ENCODE measurements at places on chromosomes 5 and 9.

GRCh38 chr9:37337301-37337890 is 85.1 kb upstream of the GRHPR start:
- no peak for DNase-seq

GRCh38 chr9:75869236-75869635 is 21.2 kb upstream of the PCSK5 start:
- DNase-seq = no peak

DNA sequence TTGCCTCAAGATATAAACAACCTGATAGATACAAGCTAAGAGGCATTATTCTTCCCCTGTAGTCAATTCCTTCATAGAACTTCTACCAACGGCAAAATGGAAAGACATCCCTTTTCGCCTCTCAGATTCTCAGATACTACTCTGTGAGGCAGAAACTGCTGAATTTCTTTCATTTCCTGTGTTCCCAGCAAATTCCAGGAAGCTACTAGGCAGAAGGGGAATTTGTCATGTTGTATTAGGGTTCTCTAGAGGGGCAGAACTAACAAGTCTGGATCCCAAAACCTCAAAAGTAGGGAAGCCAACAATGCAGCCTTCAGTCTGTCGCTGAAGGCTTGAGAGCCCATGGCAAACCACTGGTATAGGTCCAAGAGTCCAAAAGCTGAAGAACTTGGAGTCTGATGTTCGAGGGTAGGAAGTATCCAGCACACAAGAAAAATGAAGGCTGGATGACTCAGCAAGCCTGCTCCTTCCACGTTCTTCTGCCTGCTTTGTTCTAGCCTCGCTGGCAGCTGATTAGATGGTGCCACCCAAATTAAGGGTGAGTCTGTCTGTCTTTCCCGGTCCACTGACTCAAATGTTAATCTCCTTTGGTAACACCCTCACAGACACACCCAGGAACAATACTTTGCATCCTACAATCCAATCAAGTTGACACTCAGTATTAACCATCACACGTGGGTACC is 15.2 kb downstream of the RNF180 start:
- no peak for DNase-seq

DNA sequence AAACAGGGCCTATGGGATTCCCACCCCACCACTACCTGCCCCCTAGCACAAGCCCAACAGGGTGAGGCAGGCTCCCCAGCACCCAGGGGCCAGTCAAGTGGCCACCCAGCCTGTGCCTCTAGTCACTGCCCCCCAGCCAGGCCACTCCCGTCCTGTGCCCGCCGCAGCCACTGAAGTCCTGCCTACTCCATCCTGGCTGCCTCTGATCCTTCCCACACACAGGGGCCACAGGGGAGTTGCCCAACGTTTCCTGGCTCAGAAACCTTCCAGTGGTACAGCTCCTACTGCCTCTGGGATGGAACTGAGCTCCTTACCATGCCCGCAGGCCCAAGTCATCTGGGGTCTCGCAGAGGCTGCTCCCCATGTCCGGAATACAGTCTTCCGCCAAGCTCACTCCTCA is 70.2 kb upstream of the STXBP1 start:
- no peak for DNase-seq

DNA sequence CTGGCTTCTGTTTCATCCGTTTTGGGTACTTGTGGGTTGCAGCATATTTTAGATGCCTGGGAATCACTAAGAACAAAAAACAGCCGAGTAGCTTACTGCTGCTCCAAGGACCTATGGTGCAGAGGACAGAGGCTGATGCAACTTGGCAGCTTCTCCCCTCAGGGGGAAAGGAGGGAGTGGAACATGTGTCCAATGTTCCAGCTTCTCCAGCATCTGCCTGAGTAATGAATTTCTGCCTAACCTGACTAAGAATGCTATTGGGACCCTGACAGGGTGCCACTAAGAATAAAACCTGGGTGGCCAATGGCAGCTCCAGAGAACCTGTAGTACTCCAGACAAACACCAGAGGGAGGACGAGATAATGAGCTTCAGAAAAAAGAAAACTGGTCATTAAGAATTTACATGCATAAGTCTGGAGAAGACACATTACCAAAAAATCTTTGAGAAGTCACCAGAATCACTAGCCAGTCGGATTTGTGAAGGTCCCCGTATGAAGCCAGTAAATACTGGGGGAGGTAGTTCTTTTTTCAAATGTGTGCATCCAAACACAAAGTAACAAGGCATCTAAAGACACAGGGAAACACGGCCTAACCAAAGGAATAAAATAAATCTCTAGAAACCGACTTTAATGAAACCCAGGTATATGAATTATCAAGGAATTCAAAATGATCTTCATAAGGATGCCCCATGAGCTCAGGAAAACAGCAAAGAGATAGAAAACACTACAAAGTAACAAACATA is 293.5 kb downstream of the HINT1 start:
- peak; percentile 64 for DNase-seq

- DNase-seq = no peak
These were observed 397.8 kb downstream of the TLE4 start for GRCh38 chr9:79969393-79970145.

DNA sequence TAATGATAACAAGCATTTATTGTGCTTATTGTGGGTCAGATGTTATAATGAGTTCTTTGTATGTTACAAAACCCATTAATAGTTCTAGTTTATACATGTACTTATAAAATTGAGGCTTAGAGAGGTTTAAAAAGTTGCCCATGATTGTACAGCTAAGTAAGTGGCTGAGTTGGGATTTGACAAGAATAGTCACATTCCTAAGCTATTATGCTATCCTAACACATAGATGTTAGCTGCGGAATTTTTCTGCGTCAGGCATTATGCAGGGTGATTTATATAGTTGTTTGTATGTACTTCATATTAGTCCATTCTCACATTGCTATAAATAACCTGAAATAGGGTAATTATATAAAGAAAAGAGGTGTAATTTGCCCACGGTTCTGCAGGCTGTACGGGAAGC is 12.5 kb downstream of the COMMD10 start:
- no peak for DNase-seq

GRCh38 chr9:115461280-115461679 is 343.3 kb upstream of the TNC start:
- no peak for DNase-seq

DNA sequence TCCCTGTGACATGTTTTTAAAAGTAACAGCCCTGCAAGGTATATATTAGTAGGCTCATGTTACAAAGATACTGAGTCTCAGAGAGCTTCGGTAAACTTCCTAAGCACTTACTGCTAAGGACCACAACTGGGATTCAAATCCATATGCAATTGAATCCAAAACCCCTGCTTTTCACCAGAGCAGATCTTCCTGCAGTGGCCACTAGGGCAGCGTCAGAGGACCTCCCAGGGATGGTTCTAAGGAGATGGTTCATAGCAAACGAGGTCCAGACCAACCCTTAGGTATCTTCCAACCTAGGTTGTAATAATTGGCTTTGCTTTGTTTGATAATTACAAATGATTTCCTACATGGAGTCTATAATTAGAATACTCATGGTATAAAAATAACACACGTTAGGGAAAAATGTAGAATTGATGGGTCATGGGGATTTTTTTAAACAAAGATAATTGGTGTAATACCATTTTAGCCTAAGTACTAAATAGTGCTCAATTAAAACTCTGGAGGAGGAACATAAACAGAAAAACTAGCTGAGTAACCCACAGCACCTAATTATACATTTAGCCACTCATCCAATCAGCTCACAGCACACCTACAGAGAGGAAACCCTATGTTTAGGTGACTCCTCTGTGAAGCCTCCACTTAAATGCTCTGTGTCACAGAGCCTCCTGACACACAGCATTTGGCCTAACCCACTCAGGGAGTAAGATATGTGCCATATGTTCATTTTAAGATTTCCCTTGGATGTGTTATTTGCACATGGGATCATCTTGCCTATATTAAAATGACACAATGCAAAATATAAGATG is 10.0 kb upstream of the CAST start:
- DNase-seq = no peak

- no peak for DNase-seq
These were observed 128.7 kb upstream of the OTULINL start for GRCh38 chr5:14452685-14453454.

GRCh38 chr9:128275198-128276007 is at the start of gene GOLGA2:
GOLGA2 (minus strand) TSS chr9:128276007; CDS start chr9:128275976, 31 bp downstream.
- no peak for DNase-seq

- DNase-seq = no peak
These were observed 61.3 kb upstream of the ELL2 start for GRCh38 chr5:96022971-96023370.

DNA sequence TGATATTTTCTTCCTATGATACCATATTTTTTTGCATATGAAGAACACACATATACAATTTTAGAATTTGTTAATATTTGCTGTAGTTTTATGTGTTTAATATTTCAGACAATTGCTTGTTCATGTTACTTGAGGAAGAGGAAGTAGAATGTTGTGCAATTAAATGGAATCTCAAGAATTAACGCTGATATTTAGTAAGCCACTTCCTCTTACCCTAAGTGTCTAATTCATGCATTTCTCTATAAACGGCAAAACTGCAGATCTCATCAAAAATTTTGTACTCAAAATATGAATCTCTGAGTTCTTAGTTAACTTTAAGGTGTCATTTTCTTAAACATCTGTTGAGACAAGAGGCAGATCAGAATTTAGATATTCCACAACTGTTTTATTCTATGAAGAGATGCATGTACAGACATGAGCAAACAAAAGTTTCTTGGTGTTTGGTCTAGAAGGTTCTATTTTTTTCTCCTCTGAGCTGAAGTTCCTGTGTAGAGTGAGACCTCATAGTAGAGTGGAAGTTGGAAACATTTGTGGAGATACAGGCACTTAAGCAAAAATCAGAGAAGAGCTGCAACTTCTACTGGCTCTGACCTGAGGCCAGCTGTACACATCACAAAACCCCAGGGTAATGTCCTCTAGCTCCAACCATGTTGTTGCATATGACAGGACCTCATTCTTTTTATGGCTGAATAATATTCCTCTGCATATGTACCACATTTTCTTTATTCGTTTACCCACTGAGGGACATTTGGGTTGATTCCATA is 16.6 kb upstream of the TGFBI start:
- DNase-seq = no peak

- no peak for DNase-seq
These were observed 50.5 kb upstream of the TNFSF15 start for GRCh38 chr9:114856215-114856941.

- no peak for DNase-seq
These were observed 1.2 kb downstream of the SURF4 start for GRCh38 chr9:133374612-133375115.

- DNase-seq = no peak
These were observed 1.0 kb downstream of the BASP1 start for GRCh38 chr5:17218353-17219005.

GRCh38 chr5:153352685-153353219 is 137.7 kb upstream of the GRIA1 start:
- no peak for DNase-seq

GRCh38 chr5:110386782-110387181 is 339.7 kb downstream of the TMEM232 start:
- no peak for DNase-seq

GRCh38 chr9:94553029-94553938 is 1.6 kb upstream of the PCAT7 start:
- DNase-seq = no peak

- DNase-seq = no peak
These were observed 746.6 kb upstream of the ACO1 start for GRCh38 chr9:31637861-31638260.

- no peak for DNase-seq
These were observed 20.2 kb downstream of the ADAMTSL2 start for GRCh38 chr9:133554729-133555128.

- no peak for DNase-seq
These were observed 89.9 kb upstream of the GRHPR start for GRCh38 chr9:37332578-37332977.

DNA sequence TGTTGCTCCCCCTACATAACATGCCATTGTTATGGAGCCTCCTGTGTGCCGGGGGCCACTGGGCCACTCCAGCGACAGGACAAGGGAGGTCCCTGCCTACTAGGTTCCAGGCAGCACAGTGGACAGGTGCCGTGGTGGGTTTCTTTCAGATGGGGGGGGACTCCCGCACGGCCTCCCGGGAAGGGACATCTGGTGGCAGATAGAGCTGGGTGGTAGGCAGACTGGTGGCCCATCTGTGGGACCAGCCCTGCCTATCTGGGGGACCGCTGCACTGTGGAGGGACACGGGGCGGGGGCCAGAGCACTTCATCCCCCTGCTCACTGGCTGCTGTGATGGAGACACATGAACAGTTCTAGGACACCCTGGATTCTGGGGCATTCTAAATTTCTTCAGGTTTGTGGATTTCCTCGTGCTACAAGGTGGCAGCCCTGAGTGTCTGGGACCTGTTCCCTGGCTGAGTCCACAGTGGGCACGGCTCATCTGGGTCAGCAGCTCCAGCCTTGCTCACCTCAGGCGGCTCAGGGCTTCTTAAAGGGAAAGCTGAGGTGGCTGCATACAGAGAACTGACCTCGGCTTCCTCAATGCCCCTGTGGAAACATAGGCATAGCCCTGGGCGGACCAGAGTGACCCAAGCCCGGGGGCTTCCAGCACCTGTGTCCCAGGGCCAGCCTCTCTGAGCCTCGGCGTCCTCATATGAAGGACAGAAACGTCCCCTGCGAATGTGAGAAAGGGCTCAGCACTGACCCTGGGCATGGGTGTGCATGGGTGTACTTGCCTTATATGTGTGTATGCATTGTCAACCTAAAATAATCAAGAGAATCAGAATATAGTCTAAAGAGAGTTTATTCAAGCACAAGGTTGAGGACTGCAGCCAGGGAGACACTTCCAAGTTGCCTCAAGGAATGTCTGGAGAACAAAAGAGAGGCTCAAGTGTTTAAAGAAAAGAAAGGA is 22.5 kb downstream of the FGD3 start:
- peak; percentile 62 for DNase-seq

GRCh38 chr5:79621056-79621455 is 8.8 kb downstream of the TENT2 start:
- no peak for DNase-seq

DNA sequence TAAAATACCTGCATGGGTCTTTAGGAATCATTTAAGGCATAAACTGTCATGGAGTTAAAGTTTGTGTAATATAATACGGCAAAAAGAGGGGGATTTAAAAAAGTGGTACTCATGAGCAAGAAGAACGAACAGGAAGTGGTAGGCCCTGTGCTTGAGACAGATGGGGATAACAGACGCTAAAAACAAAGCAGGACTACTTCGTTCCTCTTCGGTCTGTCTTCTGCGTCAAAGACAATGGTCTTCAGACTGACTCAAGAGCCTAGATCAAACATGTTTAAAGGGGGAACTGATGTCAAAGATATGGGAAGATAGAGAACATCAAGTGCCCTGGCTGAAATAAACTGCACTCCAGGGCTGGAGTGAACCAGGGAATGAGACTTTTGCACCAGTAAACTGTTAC is 59.8 kb upstream of the RFX3 start:
- DNase-seq = no peak

GRCh38 chr5:133947431-133947841 is 21.0 kb downstream of the C5orf15 start:
- no peak for DNase-seq

Data from activated effector memory CD4-positive, alpha-beta T cell treated with anti-CD3 and anti-CD28 coated beads, Interleukin-2, amount 50 U/mL, for 16 hours (primary cell).